Mesenteric fat pad (tissue), 1 donor: ENCODE measurements at places on chromosomes 4 and X.

DNA sequence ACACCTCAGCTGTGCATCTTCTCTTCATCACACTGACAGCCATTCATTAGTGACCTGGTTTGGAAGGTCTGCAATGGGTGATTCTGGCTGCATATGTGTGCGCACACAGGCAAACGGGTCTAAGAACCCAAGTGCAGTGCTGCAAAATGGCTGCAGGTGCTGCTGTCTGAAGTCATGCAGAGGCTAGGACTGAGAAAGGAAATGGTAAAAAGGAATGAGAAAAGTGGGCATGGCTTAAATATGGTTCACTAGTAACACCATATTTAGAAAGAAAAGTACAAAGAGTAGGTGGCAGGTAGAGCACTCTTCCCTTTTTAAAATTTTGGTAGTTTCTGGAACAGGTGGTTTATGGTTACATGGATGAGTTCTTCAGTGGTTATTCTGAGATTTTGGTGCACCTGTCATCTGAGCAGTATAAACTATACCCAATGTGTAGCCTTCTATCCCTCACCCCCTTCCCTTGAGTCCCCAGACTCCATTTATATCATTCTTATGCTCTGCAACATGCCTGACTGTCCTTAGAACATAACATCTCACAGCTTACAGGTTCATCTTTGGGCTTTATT lies 78.4 kb downstream of the CCNG2 start:
- DNase-seq, result no peak

DNA sequence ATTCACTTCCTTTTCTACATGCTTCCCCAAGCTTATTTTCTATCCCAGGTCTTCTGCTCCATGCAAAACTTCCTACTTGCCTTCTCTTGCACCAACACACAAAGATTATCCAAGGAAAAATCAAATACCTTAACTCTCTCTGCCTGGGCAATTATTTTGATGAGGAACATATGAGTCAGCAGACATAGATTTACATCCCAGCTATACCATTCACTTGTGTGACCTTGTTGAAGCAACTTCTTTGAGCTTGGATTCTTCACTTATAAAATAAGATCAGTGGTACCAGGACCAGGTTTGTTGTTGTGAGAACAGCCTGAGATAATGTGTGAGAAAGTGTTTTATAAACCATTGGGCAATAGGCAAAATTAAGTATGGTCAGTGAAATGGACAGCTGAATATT lies 39.1 kb upstream of the TMEM192 start:
- no peak for DNase-seq

DNA sequence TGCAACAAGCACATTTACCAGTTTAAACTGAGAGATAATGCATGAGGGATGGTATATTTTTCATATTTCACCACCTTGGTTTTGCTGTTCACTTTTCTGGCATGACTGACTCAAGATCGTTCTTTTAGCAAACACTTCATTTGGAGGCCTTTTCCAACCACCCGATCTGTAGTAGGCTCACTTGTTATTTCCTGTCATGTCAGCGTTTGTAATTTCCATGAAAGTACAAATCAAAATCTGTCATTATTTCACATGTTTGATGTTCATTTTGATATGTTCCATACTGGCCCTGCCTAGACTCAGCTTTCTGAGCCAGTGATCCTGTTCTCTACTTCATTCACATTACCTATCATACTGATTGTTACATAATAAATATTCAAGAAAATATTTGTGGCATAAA lies 1888.3 kb upstream of the PCDH7 start:
- no peak for DNase-seq

- DNase-seq, result no peak
These were observed 40.4 kb upstream of the PAPSS1 start for GRCh38 chr4:107760281-107760947.

- no peak for DNase-seq
These were observed 265.7 kb upstream of the PCDH7 start for GRCh38 chr4:30454504-30454903.

- no peak for DNase-seq
These were observed 22.8 kb upstream of the FGF2 start for GRCh38 chr4:122803788-122804208.

- no peak for DNase-seq
These were observed 225.0 kb downstream of the GRIA3 start for GRCh38 chrX:123408821-123409737.

GRCh38 chr4:113996599-113997177 lies 17.2 kb upstream of the ARSJ start:
- DNase-seq, result no peak

DNA sequence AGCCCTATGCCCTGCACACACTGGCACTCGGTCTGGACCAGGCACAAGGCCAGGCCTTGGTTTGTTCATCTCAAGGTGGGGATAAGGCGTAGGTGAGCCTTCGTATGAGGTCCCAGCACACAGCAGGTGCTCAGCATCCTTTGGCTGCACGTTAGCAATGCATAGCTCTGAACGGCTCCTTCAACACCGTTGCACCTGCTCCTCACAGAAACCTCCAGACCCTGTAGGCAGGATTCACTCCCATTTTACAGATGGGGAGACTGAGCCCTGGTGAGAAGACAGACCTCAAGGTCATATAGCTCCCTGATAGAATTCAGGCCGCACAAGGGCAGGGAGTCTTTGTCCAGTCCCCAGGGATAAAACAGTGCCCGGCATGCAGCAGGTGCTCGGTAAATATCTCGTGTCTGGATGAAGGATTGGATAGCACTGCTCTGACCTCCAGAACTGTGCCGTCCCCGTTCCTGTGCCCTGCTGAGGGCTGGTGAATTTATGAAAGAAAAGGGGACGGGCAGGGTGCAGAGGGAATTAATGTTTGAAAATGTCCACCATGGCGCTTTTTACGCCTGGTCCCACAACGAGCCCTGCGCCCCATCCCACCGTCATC lies 2.4 kb downstream of the PPP2R2C start:
- DNase-seq, result no peak

DNA sequence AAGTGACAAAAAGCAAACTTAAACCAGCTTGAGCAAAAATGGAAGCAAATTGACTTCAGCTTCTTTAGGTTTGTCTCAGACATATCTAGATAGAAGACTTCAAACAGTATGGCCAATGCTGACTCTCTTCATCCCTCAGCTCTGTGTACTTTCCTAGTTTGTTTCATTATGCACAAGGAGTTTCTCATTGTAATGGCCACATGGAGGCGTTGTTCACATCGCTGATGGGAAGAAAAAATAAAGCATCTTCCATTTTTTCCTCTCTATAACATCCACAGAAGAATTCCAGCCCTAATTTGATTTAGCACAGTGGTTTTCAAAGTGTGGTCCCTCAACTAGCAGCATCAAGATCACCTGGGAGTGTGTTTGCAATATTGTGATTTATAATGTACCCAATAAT lies 397.5 kb upstream of the PRKX start:
- no peak for DNase-seq

DNA sequence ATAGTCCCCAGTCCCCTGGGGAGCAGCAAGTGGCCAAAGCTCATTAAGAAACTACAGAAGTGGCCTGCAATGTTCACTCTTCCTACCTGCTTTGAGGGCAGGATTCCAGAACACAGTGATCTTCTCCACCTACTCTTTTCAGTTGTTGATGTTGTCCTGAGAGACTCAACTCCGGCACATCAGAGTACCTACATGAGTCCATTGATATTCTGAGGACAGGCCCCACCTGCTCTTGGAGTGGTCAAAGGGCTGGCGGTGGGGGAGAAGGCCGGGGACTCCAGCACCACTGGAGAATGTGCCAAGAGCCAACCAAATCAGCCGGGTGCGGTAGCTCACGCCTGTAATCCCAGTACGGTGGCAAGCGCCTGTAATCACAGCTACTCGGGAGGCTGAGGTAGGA lies 29.8 kb upstream of the DDX3X start:
- no peak for DNase-seq

DNA sequence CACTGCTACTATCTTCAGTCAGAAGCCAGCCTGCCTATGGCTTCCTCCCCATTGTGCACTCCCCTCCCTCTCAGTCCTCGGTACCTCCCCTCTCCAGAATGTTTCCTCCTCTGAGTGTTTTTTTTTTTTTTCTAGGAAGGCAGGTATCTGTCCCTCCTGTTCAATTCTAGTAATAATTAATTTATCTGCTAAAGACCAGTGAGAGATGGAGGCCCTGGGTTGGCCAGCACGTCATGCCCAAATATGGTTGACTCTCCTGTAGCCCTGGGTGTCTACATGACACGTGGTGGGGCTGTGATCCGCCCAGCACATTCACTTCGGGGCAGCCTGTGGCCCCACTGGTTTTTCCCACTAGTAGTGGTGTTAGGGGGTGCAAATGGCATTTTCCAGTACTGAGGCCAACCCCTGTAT lies 1.8 kb downstream of the FLNA start:
- no peak for DNase-seq

GRCh38 chrX:104253567-104254441 lies 929 bp downstream of the ESX1 start:
- no peak for DNase-seq

- no peak for DNase-seq
These were observed 164.8 kb upstream of the VEGFC start for GRCh38 chr4:176957353-176958118.

GRCh38 chr4:166930464-166930863 lies 303.8 kb downstream of the SPOCK3 start:
- no peak for DNase-seq

GRCh38 chrX:40285876-40286275 lies 188.1 kb upstream of the BCOR start:
- DNase-seq, result no peak

GRCh38 chrX:146934256-146934655 lies 119.7 kb upstream of the CXorf51A start:
- DNase-seq, result no peak

GRCh38 chr4:19534159-19534558 lies 717.5 kb upstream of the SLIT2 start:
- no peak for DNase-seq

- DNase-seq, result no peak
These were observed 117.5 kb downstream of the DCTD start for GRCh38 chr4:182799515-182800215.

DNA sequence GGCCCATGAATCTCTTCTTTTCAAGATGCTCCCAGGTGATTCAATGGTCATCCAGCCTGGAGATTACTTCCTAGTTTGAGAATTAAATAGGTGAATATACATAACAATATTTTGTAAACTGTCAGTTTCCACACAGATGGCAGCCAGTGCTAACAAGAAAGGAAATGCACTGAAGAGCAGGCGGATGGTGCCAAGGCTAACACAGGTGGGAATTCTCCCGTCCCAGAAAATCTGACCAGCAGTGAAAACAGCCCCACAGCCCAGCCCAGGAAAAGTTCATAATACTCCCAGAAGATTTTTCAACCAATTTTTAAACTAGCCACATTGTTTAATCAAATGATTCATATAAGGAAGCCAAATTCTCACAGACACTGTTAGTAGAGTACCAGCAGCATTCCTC lies 387.2 kb upstream of the GATB start:
- no peak for DNase-seq

DNA sequence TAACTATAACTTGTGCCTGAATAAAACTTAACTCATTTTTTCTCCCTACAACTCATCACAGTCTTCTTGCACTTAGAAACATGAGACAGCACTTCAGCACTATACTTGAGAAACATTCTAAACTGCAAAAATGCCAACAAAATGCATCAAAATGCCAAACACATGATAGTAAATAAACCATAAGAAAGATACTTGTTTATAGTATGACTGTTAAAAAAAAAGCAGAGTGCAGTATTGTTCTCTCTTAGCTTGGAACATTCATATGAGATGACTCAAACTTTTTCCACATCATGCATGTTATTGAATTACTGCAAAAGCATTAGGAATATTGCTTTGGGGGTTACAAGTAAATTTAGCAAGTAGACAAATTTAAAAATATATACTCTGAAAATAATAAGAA lies 135.7 kb upstream of the ANXA10 start:
- no peak for DNase-seq

GRCh38 chrX:42739258-42739657 lies 38.7 kb downstream of the PPP1R2C start:
- no peak for DNase-seq

DNA sequence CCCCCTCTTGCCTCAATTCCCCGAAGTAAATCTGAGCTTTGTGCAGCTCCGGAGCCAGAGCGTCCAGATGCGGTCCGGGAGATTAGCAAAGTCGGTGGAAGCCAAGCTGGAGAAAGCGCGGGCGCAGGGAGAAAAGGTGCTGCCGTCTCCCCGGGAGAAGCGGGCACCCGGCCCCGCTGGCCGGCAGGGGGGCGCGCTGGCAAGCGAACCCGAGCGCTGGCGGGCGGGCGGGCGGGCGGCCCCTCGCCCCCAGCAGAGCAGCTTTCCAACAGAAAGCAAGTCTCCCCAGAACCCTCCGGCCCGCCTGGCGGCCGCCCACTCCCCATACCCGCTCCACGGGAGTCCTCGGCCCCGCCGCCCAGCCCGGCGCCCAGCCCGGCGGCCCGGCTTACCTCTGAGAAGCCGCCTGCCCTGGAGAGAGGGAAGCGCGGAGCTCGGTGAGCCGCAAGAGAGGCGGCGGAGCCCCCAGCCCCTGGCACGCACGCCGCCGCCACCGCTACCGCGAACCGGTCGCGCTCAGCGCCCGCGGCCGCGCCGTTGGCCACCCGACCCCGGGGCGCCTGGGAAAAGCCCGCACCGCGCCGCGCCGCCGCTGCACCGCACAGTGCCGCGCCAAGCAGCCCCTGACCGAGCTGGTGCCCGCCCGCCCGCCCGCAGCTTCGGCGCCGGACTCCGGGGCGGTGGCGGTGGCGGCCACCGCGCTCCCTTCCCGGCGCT lies 529 bp upstream of the CITED1 start:
- peak; percentile 88 for DNase-seq

DNA sequence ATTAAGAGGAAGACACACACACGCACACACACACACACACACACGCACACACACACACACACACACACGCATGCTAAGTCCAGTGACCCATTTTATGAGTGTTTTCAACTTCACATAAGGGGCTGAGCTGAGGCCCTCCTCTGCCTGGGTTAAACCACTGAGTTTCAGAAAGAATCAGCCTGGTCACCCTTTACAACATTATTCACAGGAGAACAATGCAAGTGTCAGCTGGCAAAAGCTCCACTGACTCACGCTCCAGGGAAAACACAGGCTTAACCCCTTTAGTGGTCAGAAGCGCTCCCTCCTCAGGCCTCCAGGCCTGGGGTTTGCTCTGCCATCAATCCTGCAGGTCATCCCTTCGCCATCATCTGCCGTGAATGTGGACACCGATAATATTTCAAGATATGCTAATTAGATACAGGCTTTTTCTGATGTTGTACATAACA lies 46.9 kb downstream of the ACOX3 start:
- no peak for DNase-seq
